ENCODE measurements at places on chromosomes 6 and 20.

GRCh38 chr6:35581633-35582032 lies 68.9 kb upstream of the TULP1 start:
- H3K36me3 ChIP-seq, result no peaks in the 10 kb centered on the region
- no peak overlapping the region for H3K4me3 ChIP-seq
- no peak overlapping the region for H3K27ac ChIP-seq
- H3K27me3 ChIP-seq, result no peaks in the 10 kb centered on the region
- no peak for DNase-seq

DNA sequence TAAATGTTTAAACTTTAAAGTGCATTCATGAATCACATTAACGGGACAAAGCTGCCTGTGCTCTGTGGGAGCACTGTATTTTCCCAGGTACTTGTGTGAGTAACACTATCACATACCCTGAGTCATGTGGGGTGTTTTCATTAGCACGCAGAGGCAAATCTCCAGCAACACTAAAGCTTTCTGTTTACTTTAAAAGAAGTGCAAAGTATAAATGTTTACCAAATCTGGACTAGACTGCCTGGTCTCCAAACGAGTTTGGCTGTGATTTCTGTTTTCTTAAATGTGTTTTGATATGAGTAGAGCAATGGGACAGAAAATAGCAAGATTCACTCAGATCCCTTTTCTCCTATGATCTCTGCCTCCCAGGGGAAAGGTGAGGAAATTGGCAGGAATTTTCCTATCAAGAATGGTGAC lies 28.8 kb upstream of the RIPPLY2 start:
- no peak for DNase-seq
- H3K27me3 ChIP-seq, result no peaks in the 10 kb centered on the region
- H3K36me3 ChIP-seq, result no peaks in the 10 kb centered on the region

- peaks cover 9% of the 10 kb centered on the region for H3K36me3 ChIP-seq
- no peaks in the 10 kb centered on the region for H3K4me1 ChIP-seq
- H3K27me3 ChIP-seq, result no peaks in the 10 kb centered on the region
- H3K27ac ChIP-seq, result no peak overlapping the region
These were observed 16.2 kb upstream of the BEND6 start for GRCh38 chr6:56938649-56939191.

- H3K4me3 ChIP-seq, result no peak overlapping the region
- H3K36me3 ChIP-seq, result no peaks in the 10 kb centered on the region
- no peak for DNase-seq
- peaks cover 29% of the 10 kb centered on the region for H3K4me1 ChIP-seq
- no peaks in the 10 kb centered on the region for H3K27me3 ChIP-seq
These were observed 44.0 kb downstream of the B4GALT5 start for GRCh38 chr20:49669601-49670189.

- H3K4me1 ChIP-seq, result peaks cover 4% of the 10 kb centered on the region
- H3K27ac ChIP-seq, result no peak overlapping the region
- no peak for DNase-seq
- H3K27me3 ChIP-seq, result peaks cover 12% of the 10 kb centered on the region
- no peaks in the 10 kb centered on the region for H3K36me3 ChIP-seq
These were observed 33.1 kb upstream of the FAM135A start for GRCh38 chr6:70380252-70380651.

GRCh38 chr20:55540013-55540412 lies 465.3 kb downstream of the CBLN4 start:
- H3K4me3 ChIP-seq, result no peak overlapping the region
- no peak overlapping the region for H3K27ac ChIP-seq
- no peak for DNase-seq
- peaks cover 9% of the 10 kb centered on the region for H3K4me1 ChIP-seq
- H3K36me3 ChIP-seq, result no peaks in the 10 kb centered on the region

DNA sequence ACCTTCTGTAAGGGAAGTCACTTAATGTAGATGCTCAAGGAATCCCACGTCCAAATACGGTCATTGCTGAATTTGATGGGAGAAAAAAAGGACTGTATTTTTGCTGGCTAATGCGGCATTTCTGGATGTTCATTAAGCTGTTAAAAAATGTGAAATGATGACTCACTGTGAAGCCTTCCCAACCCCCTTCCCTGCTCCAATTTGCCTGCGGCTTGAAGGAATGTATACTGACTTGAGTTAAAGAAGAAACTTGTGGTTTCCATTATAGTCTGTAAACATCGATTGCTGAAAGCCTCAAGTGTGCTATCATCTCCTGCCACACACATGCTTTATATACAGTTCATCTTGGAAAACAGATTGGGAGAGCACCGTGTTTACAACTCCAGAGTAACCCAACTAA lies 249.1 kb upstream of the JAG1 start:
- peaks cover 22% of the 10 kb centered on the region for H3K4me1 ChIP-seq
- DNase-seq, result no peak
- peaks cover 4% of the 10 kb centered on the region for H3K27me3 ChIP-seq
- H3K36me3 ChIP-seq, result no peaks in the 10 kb centered on the region
- H3K4me3 ChIP-seq, result no peak overlapping the region

- no peak for DNase-seq
- H3K36me3 ChIP-seq, result no peaks in the 10 kb centered on the region
- H3K27ac ChIP-seq, result no peak overlapping the region
- H3K4me1 ChIP-seq, result peaks cover 23% of the 10 kb centered on the region
These were observed 3.0 kb downstream of the TCEA2 start for GRCh38 chr20:64065974-64066343.

- no peak overlapping the region for H3K4me3 ChIP-seq
- H3K27ac ChIP-seq, result no peak overlapping the region
- no peak for DNase-seq
- H3K4me1 ChIP-seq, result peaks cover 7% of the 10 kb centered on the region
These were observed 471.8 kb upstream of the AGPAT4 start for GRCh38 chr6:161745594-161746141.

DNA sequence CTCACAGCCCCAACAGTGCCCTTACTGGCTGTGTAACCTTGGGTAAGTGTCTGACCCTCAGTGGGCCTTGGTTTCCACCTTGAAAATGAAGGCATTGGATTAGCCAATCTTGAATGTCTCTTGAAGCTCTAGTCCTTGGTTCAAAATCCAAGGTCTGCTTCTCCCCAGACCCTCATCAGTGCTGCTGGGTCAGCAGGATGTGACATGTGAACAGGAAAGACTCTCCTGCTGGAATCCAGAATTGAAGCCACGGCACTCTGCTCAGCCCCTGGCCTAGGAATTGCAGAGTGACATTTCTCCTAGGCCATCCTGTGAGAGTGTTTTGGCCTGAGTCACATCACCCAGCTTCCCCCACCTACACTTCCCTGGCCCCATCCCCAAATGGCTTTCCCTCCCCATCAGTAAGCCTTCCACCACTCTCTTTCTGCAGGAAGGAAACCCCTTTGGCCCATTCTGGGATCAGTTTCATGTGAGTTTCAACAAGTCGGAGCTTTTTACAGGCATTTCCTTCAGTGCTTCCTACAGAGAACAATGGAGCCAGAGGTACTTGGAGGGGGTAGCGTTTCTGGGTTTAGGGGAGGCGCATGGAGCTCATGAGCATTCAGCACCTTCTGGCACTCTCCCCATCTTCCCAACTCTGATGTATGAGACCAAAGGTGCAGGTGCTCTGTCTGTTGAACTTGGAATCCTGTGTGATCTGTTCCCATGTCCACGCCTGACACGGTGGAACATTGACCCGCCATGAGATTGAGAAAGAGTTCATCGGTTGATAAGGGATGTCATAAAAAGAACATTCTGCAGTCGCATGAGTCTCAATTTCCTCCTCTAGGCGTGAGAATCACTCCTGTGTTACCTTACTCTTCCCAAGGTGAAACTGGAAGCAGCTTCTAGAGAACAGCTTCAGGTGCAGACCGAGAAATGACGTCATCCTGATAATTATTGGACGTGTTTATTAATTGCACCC lies 8.8 kb downstream of the POFUT1 start:
- DNase-seq, result no peak
- H3K4me1 ChIP-seq, result no peaks in the 10 kb centered on the region
- H3K27ac ChIP-seq, result no peak overlapping the region
- peaks cover 36% of the 10 kb centered on the region for H3K36me3 ChIP-seq

GRCh38 chr6:24274441-24275083 lies 83.3 kb downstream of the DCDC2 start:
- H3K27ac ChIP-seq, result peak overlapping the region; percentile 55
- no peaks in the 10 kb centered on the region for H3K27me3 ChIP-seq

DNA sequence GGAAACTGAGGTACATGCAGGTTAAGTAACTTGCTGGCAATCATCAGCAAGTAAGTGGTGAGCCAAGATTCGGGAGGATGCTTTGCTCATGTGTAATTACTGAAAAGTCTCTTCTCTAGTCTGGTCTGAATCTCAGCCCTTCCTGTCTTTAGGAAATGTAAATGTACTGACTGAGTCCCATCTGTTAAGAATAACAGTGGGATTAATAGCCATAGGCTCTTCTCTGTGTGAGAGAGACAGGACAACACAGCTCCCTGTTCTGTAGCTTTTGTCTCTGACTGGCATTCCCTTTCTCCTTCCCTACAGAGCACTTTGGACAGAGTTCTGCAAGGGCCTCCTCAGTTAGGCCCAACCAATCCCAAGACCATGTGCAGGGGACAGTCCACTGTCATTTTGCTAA lies 131.3 kb upstream of the OGFRL1 start:
- H3K27ac ChIP-seq, result no peak overlapping the region
- no peaks in the 10 kb centered on the region for H3K36me3 ChIP-seq
- no peaks in the 10 kb centered on the region for H3K4me1 ChIP-seq
- H3K4me3 ChIP-seq, result no peak overlapping the region
- no peak for DNase-seq
